Keratinocyte (primary cell): ENCODE measurements at places on chromosomes 13 and 19.

DNA sequence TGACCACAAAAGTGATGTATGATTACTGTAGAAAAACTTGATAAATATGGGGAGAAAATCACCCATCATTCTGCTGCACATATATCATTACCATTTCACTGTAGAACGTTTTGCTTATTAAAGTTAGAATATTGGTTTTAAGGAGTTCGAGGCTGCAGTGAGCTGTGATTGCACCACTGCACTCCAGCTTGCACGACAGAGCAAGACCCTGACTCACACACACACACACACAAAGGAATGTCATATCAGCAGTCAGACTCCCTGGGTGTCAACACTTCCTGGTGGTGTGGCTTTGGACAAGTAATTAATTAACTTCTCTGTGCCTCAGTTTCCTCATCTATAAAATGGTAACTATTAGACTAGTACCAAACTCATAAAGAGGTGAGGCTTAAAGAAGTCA lies 11.3 kb upstream of the PNMA8A start:
- no peak for DNase-seq

DNA sequence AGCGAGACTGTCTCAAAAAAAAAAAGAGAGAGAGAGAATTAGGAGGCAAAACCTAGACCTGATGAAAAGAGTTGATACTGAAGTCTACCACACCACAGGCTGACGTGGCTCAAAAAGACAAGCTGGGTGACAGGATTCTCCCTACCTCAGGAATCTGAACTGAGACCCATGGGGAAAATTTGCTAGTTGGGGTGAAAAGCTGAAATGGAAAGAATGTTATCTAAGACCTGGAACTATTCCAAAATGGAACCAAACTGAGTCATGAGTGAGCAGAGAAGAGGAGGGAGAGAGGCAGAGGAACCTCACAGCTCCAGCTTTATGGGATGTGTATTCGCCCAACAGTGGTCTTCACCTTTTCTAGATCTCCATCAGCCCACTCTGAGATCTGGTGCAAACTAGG lies 11.7 kb downstream of the SMG9 start:
- no peak for DNase-seq

DNA sequence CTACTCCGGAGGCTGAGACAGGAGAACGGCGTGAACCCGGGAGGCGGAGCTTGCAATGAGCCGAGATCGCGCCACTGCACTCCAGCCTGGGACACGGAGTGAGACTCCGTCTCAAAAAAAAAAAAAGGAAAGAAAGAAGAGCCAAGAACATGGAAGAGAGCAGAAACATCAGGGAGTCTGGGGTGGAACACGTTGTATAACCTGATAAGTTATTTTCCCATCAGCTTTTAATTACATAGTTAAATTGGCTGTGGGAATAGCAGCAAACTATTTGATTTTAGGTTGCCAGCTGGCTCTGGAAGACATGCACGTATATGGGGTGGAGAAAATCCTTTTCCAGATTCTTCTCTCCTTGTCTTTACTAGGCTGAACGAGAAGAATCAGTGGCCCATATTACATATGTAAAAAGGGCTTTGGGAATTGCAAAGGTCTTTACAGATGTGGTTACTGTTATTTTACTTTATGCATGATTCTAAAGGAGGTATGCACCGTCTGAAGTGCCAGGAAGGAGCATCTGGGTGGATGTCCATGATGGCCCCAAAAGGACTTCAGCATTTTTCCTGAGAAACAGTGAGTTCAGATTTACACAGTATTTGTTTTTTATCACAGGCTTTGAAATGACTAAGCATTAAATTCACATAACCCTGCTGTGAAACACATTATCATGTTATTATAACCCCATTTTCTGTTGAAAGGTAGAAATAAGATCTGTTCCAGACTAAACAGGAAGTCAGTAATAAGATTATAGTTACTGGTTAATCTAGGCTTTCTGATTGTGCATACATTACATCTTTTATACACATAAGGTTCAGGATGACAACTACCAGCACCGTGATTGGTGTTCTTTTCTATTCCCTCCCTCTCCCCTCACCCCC lies 4.6 kb upstream of the NAA16 start:
- no peak for DNase-seq

- no peak for DNase-seq
Observed at GRCh38 chr13:64293923-64294322, 2878.3 kb upstream of the PCDH20 start.

- DNase-seq = no peak
Observed at GRCh38 chr19:52785506-52785905, 1.1 kb downstream of the ZNF600 start.

DNA sequence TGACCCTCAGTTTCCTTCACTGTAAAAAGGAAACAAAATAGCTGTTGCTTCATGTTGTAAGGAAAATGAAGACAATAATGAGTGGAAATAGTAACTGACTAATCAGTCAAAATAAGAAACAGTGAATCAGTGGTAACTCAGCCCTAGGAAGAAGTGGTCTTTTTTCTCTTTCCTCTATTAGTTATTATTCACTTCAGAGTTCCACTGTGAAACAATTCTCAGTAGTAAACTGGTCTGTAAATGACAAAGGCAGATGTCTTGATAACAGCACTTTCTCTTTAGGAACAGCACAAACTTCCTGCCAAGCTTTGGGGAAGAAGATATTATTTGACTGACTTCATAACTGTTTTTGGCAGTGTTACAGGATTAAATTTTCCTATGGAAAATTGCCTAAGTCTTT lies 600.5 kb upstream of the KLHL1 start:
- DNase-seq = no peak

DNA sequence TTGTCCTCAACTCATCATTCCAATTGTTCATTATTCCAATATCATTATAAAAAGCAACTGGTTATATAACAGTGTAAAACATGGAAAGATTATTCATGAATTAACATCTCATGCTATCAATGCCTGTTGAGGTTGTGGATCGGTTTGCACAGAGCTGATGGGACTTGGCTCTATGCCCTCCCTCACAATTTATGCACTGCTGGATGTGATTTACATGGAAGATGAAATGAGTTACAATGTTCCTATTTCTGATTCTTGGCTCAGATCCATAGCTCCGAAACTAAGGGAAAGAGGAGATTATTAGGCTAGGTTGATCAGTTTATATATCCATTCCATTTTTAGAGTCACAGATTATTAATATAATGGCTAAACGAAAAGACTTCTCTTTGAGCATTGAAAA lies 38.6 kb downstream of the SCEL start:
- no peak for DNase-seq

GRCh38 chr19:53982001-53982451 lies 9.4 kb upstream of the CACNG6 start:
- no peak for DNase-seq
